Activated CD4-positive, alpha-beta T cell treated with anti-CD3 and anti-CD28 coated beads, Interleukin-2, amount 10 ng/mL, durations not matched to agents 24 days and 14 days (primary cell): ENCODE measurements at places on chromosomes 11 and 22. TPM values are rescaled to one million over a fixed set of nuclear protein-coding genes. Genes with fewer than 3 reads are reported as not detected.

The CASP5 gene
- total RNA-seq: not detected in 2 replicates

The DTX4 gene
- total RNA-seq: 0.17 and 0.47 TPM in 2 replicates

The APOA5 gene
- total RNA-seq: not detected in 2 replicates

The BEST1 gene
- total RNA-seq: 0.07 TPM in 1 of 2 replicates, not detected in the other

The SHISA8 gene
- 5.3 and 5.7 TPM in 2 replicates for total RNA-seq

The RIC8A gene
- total RNA-seq: 118 and 128 TPM in 2 replicates

The MS4A6A gene
- total RNA-seq: 0.28 TPM in 1 of 2 replicates, not detected in the other

The ADAMTS8 gene
- not detected in 2 replicates for total RNA-seq

The DEUP1 gene
- total RNA-seq: not detected in 2 replicates

The SERPINH1 gene
- 29.6 and 30.3 TPM in 2 replicates for total RNA-seq

The IFTAP gene
- total RNA-seq: 1.1 and 1.7 TPM in 2 replicates

The ASPHD2 gene
- 19.4 and 20.7 TPM in 2 replicates for total RNA-seq

DNA sequence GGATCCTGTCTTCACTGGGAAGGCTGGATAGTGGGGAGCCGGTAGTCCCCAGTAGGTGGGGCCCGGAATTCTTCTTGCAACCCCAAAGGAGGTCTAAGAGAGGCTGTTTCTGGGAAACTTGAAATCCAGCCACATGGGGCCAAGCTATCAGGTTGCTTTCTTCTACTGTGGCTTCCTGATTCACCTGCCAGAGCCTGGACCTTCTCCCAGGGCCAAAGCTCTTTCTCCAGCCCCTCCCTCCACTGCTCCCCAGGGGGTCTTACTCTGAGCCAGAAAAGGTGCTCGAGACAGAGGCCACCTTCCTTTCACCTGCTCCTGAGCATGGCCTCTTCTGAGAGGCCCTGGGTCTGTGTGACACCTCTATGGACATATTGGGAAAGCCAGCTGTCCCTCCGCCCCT, 9.1 kb downstream of the TST start:
- H3K27me3 ChIP-seq: peaks cover 36% of the 10 kb centered on the region
- no peak overlapping the region for H3K4me3 ChIP-seq
- no peak overlapping the region for H3K27ac ChIP-seq
- no peak for DNase-seq
- peaks cover 8% of the 10 kb centered on the region for H3K4me1 ChIP-seq

- no peak overlapping the region for H3K4me3 ChIP-seq
- DNase-seq: peak; percentile 63
- H3K27me3 ChIP-seq: no peaks in the 10 kb centered on the region
- H3K36me3 ChIP-seq: peaks cover 48% of the 10 kb centered on the region
- H3K4me1 ChIP-seq: peaks cover 12% of the 10 kb centered on the region
Measured at GRCh38 chr11:65849771-65850216, 8.2 kb downstream of the CFL1 start.

GRCh38 chr11:69376155-69377028, 82.4 kb downstream of the MYEOV start:
- no peaks in the 10 kb centered on the region for H3K27me3 ChIP-seq
- no peak for DNase-seq
- H3K36me3 ChIP-seq: no peaks in the 10 kb centered on the region
- no peaks in the 10 kb centered on the region for H3K4me1 ChIP-seq
- no peak overlapping the region for H3K4me3 ChIP-seq

GRCh38 chr11:2138431-2139122, 612 bp downstream of the IGF2 start:
- H3K27ac ChIP-seq: peak overlapping the region; percentile 69
- DNase-seq: no peak
- peaks cover 12% of the 10 kb centered on the region for H3K4me1 ChIP-seq
- H3K27me3 ChIP-seq: peaks cover 62% of the 10 kb centered on the region
- no peaks in the 10 kb centered on the region for H3K36me3 ChIP-seq

DNA sequence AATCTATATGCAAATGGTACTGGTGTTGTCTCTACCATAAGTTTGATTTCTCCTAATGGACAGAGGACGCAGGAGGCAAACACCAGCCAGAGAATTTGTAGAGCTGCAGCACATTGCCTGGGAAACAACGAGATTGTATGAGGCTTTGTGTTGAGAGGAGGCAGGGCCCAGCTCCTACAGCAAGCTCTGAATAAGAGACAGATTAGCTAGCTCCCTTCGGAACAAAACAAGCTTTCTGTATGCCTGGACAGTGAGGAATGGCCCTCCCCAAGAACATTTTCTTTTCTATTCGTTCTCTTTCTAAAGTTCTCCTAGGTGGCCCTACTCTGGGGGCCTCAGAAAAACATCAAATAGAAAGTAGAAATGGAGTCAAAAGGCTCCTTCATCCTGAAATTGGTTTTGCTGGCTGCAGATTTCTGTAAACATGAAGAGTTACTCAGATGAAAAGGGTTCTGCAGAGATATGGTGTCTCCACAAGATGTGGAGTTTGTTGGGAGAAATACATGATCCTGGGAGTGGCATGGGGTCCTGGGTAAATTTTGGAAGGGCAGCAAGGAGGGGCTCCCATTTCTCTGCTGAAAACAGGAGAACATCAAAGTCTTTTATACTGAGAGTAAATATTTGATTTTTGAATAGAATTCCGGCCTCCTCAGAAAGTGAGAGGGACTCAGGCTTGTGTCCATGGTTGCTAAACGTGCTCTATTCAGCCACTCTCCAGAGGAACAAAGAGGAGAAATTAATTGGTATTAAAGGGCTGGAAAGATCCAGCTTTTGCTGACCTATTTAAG, 6.8 kb upstream of the HEPACAM start:
- DNase-seq: no peak
- no peak overlapping the region for H3K4me3 ChIP-seq
- H3K36me3 ChIP-seq: no peaks in the 10 kb centered on the region
- no peak overlapping the region for H3K27ac ChIP-seq
- H3K27me3 ChIP-seq: peaks cover 5% of the 10 kb centered on the region

DNA sequence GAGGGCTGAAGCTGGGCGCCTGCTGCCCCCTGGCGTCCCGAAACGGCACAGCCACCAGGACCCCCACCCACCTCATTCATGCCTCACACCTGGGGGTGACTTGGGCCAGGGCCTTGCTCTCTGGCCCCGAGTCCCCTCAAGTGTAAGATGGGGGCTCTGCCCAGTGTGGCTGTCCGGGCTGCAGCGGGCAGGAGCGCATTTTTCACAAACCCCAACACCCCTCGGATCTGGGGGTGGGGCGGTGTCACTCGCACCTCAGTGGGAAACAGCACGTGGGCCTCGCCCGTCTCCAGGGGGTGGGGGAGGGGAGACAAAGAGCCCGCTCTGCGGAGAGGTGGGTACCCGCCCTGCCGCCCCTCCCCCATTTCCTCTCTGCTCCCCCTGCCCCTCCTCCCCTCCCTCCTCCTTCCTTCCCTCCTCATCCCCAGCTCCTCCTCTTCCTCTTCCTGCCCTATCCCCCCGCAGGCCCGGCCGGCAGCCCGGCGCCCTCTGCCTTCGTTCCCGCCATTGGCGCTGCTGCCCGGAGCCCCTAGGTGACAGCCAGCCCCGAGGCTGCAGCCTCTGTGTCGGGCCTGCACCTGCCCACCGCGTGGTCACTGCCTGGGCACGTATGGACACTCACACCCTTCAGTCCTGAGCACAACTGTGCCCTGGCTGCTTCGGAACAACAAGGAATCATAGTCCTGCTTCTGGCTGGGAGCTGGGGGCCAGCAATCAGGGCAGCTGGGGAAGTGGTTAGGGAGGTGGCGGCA, 6.8 kb upstream of the CDKN1C start:
- peak overlapping the region; percentile 90 for H3K4me3 ChIP-seq
- peak; percentile 90 for DNase-seq
- H3K27me3 ChIP-seq: peaks cover 1% of the 10 kb centered on the region
- peak overlapping the region; percentile 80 for H3K27ac ChIP-seq
- H3K36me3 ChIP-seq: no peaks in the 10 kb centered on the region
- H3K4me1 ChIP-seq: peaks cover 12% of the 10 kb centered on the region

- DNase-seq: no peak
- H3K4me1 ChIP-seq: no peaks in the 10 kb centered on the region
Measured at GRCh38 chr11:93844568-93844967, 5.8 kb downstream of the VSTM5 start.

DNA sequence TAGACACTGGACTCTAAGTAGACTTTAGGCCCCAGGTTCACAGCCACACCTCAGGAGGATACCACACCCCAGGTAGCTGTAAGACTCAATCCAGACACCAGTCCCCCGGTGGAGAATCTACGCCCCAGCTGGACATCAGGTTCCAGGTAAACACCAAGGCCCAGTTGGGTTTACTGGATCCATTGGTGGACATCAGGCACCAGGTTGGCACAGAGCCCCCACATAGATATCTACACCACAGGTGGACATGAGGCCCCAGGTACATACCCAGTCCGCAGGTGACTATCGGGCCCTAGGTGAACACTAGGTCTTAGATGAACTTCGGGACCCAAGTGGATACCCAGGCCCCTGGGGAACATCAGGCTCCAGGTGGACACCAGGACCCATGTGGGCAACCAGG, 58.9 kb upstream of the SEPTIN5 start:
- no peaks in the 10 kb centered on the region for H3K36me3 ChIP-seq
- H3K4me1 ChIP-seq: no peaks in the 10 kb centered on the region
- no peak overlapping the region for H3K27ac ChIP-seq
- no peak for DNase-seq
- peaks cover 16% of the 10 kb centered on the region for H3K27me3 ChIP-seq

DNA sequence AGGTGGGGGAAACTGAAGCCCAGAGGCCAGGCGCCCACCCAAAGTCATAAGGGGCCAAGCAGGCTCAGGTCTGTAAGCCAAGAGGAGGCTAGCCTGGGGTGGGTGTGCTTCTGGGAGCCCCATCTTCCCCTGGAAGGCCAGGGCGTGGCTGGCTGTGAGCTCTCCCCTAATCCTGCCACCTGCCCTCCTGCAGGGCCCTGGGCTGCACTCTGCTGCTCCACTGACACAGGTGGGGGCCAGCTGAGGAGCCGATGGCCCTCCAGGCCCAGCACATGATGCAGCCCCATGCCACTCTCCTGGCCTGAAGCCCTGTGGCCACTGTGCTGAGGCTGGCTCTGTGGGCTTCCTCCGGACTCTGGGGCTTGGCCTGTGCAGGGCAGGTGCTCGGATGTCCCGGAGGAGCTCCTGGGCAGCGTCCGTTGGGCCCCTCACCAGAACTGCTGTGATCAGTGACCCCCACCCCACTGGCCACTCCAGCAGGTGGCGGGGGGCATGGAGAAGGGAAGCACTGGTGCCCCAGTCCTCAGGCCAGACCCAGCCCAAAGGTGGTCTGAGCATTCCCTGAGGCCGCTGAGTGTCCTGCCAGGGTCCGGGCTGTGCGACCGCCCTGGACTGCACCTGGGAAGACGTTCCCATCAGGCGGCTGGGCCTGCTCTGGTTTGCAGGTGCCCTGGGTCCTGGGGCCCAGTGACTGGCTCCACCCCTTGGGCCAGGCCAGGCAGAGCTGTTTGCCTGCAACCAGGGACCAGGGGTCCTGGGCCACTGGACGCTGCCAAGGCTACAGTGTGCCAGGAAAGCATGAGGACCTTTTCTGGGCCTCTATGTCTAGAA, 8.5 kb downstream of the PIM3 start:
- peak; percentile 66 for DNase-seq
- peak overlapping the region; percentile 29 for H3K4me3 ChIP-seq
- H3K27ac ChIP-seq: peak overlapping the region; percentile 96
- H3K36me3 ChIP-seq: peaks cover 23% of the 10 kb centered on the region
- H3K4me1 ChIP-seq: peaks cover 24% of the 10 kb centered on the region

DNA sequence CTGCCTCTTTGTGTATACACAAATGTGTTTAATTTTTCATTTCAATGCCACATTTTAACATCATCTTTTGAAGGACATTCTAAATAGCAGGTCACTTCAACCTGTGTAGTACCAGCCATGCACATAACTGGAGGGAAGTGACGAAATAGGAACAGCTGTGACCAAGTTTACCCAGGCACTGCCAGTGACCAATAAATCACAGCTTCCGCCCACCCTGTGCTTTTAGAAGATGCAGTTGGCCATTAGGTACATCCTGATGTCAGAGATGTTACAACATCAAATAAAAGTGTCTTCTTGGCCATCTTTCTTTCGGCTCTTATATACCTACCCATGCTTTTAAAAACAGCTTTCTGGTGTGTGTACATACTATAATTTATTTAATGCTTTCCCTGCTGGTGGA, 7.8 kb downstream of the LDLRAD3 start:
- H3K27me3 ChIP-seq: peaks cover 10% of the 10 kb centered on the region
- DNase-seq: no peak
- no peaks in the 10 kb centered on the region for H3K36me3 ChIP-seq
- H3K4me3 ChIP-seq: no peak overlapping the region
- no peak overlapping the region for H3K27ac ChIP-seq

DNA sequence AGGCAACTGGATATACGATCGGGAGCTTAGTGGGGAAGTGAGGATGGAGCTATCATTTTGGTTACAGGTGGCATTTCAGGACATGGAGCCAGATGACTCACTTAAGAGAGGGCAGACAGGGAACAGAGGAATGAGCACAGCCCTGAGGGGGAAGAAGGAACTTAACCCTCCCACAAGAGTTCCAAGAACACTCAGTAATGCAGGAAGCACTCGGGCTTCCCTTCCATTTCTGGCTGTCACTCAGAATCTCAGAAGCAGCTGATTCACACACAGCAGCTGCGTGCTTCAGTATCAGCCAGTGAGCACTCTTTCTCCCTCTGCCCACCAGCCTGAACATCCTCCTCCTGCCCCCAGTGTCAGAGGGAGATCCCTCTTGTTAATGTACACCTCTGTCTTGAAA, 34.8 kb downstream of the EFCAB6 start:
- peak; percentile 32 for DNase-seq
- H3K4me3 ChIP-seq: no peak overlapping the region
- no peak overlapping the region for H3K27ac ChIP-seq
- H3K4me1 ChIP-seq: no peaks in the 10 kb centered on the region

GRCh38 chr11:126718276-126718675, 282.3 kb downstream of the KIRREL3 start:
- H3K27me3 ChIP-seq: peaks cover 6% of the 10 kb centered on the region
- no peaks in the 10 kb centered on the region for H3K36me3 ChIP-seq
- H3K4me1 ChIP-seq: no peaks in the 10 kb centered on the region
- H3K4me3 ChIP-seq: no peak overlapping the region
- no peak for DNase-seq
